H1 (cell line): ENCODE measurements at places on chromosomes 6 and 20. TPM values are rescaled to one million over a fixed set of nuclear protein-coding genes. Genes with fewer than 3 reads are reported as not detected.

Gene ENPP1
- total RNA-seq: 32.5 and 39.1 TPM in 2 replicates

Gene THBD
- 0.43 and 0.75 TPM in 2 replicates for total RNA-seq

Gene PSORS1C1
- 0.36 and 0.52 TPM in 2 replicates for total RNA-seq

Gene CFAP61
- total RNA-seq: 0.61 TPM in 1 of 2 replicates, not detected in the other

Gene TBXT
- total RNA-seq: 0.24 and 0.25 TPM in 2 replicates

Gene LZTS3
- total RNA-seq: 31.8 and 33.3 TPM in 2 replicates

Gene SMLR1
- total RNA-seq: not detected in 2 replicates

Gene AKAP7
- total RNA-seq: 15.2 and 16.9 TPM in 2 replicates

Gene DLK2
- total RNA-seq: 0.37 and 0.67 TPM in 2 replicates

Gene TPX2
- 122 and 125 TPM in 2 replicates for total RNA-seq

Gene KLHDC3
- 181 and 182 TPM in 2 replicates for total RNA-seq

Gene SLC32A1
- total RNA-seq: 0.15 and 0.33 TPM in 2 replicates

GRCh38 chr6:20483887-20484497, 50.3 kb upstream of the CDKAL1 start:
- no peak for DNase-seq

DNA sequence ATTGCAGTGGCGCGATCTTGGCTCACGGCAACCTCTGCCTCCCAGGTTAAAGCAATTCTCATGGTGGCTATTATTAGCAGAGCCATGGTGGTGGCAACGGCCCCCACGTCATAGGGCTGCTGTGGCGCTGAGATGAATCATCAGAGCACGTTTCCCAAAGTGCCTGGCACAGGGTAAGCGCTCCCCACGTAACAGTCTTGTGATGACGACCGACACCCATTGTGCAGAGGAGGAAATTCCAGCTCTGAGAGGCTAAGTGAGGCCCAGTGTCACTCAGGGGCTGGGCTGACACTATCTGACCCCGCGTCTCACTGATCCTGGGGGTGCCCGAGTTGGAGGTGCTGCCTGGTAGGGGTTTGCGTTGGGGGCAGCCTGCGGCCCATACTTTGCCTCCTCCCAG, 16.2 kb downstream of the SUN5 start:
- DNase-seq: no peak

- DNase-seq: no peak
Measured at GRCh38 chr6:3768502-3768901, 17.0 kb upstream of the PXDC1 start.

- no peak for DNase-seq
Measured at GRCh38 chr20:13009682-13010406, 1.1 kb downstream of the SPTLC3 start.

- no peak for DNase-seq
Measured at GRCh38 chr6:129340983-129341382, 369.0 kb downstream of the ARHGAP18 start.

DNA sequence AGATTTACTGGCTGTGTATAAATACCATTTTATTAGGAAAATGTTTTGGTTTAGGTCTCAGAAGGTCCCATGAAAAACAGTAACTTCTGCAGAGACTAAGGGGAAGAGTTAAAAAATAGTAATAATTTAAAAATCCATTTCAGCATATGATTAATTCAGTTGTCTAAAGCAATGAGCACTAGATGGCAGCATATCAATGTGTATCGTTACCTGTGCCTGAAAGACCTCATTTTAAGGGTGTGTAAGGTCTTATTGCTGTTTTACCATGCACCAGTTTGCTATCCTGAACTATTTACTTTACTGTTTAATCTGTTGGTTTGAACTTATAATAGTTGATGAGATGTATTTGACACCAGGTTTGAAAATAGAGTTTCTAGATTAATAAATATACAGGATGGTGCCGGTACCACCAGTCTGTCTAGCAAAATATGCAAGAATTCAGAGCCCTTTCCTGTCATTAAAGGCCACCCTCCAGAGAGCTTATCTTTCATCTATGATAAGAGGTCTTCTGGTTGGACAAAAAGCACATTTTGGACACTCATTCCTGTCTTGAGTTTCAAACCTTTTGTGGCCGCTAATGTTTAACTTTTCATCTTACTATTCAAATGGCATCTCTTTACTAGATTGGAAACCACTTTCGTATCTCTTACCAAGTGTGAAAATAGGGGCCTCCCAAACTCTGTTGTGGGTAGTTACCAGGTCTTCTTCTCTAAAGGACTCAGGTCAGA, 8.9 kb upstream of the AHI1 start:
- no peak for DNase-seq

GRCh38 chr6:150720774-150721233, 121.1 kb downstream of the PLEKHG1 start:
- DNase-seq: no peak

DNA sequence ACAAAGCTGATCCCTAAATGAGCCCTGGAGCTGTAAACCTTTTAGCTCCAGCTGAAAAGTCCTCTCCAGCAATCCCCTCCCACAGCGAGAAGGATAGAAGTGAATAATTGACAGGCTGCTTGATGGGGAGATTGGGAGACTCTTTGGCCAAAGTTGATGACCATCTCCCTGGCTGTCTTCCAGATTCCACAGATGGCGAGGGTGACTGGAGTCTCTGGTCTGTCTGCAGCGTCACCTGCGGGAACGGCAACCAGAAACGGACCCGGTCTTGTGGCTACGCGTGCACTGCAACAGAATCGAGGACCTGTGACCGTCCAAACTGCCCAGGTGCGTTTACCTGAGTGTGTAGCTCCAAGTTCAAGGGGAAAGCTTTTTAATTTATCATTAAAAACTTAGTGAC, 67.3 kb downstream of the ISM1 start:
- DNase-seq: no peak

DNA sequence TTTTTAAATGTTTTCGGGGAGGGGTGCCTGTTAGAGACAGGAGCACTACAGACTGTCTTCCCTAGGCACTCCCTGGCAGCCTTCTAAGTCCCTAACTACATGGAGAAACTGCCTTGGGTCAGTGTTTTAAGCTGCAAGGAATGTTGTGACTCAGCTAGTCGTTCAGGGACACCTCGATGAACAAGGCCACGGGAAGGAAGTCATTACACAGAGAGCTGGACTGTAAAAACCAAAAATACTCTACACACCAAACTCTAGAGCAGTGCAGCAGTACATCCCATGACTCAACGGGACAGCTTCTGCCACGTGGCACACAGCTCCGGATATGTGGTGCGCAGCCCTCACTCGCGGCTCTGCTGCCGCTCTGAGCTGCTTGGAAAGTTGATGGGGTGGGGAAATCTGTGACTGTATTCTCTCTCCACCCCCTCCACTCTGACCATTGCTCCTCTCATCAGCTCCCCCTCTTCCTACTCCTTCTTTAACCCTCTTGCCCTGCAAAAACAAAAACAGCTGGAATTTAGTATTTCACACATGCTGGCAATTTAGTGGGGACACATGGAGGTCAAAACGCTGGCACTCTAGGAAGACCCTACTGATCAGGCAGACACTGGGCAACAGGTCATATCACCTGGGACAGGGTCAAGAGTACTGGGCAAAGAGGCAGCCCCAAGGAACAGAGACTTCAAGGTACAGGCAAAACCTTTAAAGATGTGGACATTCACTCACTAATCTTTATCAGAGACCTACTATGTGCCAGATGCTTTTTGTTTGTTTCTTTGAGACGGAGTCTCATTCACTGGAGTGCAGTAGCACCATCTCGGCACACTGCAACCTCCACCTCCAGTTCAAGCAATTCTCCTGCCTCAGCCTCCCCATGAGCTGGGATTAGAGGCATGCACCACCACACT, 10.9 kb upstream of the LPIN3 start:
- DNase-seq: no peak

- DNase-seq: no peak
Measured at GRCh38 chr6:100153636-100154275, 159.7 kb upstream of the MCHR2 start.

DNA sequence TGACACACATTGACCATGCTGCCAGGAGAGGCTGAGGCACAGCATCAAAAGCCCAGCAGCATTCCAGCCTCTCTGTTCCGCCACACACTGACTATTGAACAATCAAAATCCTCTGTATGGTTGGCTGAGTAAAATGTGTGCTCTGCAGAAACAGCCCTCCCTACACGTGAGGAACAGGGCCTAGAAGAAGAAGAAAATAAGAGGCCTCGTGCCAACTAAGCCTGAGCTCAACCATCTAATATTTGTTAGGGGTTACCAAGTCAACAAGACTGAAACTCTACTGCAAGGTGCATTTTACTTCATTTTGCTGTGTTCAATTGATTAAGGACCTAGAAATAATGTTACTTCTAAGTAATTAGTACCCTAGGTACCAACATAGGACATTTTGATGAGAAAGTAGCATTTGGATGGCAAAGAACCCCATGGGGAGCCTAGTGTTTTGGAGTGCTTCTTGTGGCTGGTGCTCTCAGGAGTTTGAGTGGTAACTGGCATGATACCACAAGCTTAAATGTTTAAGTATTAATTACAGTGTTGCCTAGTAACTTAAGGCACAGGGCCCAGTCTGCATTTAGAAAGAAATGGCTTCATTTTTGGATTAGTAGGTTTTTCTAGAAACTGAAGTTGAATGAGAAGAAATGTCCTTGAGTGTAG, 146.6 kb upstream of the PLN start:
- DNase-seq: no peak

DNA sequence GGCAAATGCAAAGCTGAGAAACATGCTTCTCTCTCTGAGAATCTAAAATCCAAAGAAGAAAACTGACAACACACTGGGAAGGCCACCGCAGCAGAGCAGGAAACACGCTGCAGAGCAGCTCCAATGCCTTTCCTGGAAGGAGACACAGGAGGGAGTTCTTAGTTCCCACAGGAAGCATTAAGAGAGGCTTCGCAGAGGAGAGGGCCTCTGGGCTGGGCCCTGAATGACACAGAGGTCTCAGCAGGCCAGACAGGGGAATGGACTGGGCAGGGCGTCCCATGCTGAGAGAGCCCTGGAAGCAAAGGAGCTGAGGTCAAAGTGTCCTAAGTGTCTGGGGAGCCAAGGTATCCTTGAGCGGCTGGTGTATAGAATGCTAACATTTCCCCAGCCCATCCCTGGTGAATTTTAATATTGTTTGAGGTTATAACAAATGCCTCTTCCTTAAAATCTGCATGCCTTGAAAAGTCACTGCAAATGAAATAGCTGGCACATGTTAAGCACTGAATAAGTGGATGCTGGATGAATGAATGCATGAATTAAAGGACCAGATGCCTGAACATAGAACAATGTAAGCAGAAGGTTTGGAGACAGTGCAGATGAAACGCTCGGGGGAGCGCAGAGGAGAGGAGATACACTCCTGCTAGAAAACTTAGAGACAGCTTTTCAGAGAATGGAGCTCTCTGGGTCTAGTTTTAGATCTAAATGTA, 110.0 kb upstream of the SYNDIG1 start:
- DNase-seq: no peak
